Activated CD8-positive, alpha-beta memory T cell treated with anti-CD3 and anti-CD28 coated beads for 4 hours (primary cell): ENCODE measurements at places on chromosomes 12 and 14.

GRCh38 chr14:63782683-63783389 is 55.0 kb upstream of the SGPP1 start:
- DNase-seq, result no peak

DNA sequence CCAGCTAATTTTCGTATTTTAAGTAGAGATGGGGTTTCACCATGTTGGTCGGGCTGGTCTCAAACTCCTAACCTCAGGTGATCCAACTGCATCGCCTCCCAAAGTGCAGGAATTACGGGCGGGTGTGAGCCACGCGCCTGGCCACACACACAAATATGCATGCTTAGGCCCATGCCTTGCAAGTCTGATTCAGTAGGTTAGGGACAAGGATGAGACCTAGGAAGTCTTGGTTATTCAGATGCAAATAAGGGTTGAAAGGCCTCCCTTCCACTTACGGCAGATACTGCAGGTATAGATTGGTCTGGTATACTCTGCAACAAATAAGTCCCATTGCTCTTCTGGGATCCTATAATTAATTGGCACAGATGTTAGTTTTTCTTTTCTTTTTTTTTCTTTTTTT is 32.9 kb downstream of the TXNRD1 start:
- no peak for DNase-seq

GRCh38 chr12:20520532-20520931 is 152.2 kb downstream of the PDE3A start:
- no peak for DNase-seq

- no peak for DNase-seq
Measured at GRCh38 chr12:85644508-85644907, 191.7 kb downstream of the RASSF9 start.

DNA sequence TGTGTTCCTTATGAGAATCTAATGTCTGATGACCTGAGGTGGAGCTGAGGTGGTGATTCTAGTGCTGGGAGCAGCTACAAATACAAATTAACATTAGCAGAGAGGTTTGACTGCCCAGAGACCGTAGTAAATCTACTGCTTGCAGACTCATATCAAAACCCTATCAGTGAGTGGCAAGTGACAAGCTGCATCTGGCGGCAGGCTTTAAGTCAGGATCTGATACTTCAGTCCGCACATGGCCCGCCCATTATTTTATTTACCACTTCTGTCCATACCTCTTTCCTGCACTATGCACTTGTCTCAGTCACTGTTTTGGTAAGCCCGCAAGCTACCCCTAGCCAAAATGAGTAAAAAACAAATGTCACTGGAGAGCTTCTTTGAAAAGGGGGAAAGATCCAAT is 11.4 kb downstream of the CEP128 start:
- no peak for DNase-seq

GRCh38 chr12:42482748-42483520 is 106.6 kb downstream of the PRICKLE1 start:
- DNase-seq, result no peak

GRCh38 chr12:62632411-62632918 is 165.8 kb downstream of the MON2 start:
- no peak for DNase-seq

GRCh38 chr14:98940693-98941437 is 331.1 kb downstream of the BCL11B start:
- DNase-seq, result no peak

- peak; percentile 44 for DNase-seq
Measured at GRCh38 chr12:51531978-51532497, 59.0 kb upstream of the SCN8A start.

- DNase-seq, result no peak
Measured at GRCh38 chr12:1837541-1838204, 17.3 kb downstream of the LRTM2 start.

GRCh38 chr12:57584690-57585089 is 6.3 kb upstream of the PIP4K2C start:
- DNase-seq, result no peak

DNA sequence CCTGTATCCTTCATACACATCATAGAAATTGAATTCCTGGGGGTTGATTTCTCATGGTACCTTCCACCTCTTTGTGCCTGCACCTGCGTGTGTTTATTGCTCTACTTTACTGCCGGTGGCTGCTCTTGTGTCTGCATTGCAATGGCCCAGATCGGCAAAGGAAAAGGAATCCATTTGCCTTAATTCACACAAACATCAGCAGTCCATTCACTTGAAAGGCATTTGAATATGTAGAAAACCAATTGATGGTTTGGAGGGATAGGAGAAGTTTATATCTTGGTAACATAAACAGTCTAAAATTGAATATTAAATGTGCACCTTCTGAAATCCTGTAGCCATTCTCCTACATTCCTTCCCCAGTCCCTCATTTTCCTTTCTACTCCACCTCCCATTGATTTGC is 74.0 kb downstream of the SNAPC1 start:
- DNase-seq, result no peak

DNA sequence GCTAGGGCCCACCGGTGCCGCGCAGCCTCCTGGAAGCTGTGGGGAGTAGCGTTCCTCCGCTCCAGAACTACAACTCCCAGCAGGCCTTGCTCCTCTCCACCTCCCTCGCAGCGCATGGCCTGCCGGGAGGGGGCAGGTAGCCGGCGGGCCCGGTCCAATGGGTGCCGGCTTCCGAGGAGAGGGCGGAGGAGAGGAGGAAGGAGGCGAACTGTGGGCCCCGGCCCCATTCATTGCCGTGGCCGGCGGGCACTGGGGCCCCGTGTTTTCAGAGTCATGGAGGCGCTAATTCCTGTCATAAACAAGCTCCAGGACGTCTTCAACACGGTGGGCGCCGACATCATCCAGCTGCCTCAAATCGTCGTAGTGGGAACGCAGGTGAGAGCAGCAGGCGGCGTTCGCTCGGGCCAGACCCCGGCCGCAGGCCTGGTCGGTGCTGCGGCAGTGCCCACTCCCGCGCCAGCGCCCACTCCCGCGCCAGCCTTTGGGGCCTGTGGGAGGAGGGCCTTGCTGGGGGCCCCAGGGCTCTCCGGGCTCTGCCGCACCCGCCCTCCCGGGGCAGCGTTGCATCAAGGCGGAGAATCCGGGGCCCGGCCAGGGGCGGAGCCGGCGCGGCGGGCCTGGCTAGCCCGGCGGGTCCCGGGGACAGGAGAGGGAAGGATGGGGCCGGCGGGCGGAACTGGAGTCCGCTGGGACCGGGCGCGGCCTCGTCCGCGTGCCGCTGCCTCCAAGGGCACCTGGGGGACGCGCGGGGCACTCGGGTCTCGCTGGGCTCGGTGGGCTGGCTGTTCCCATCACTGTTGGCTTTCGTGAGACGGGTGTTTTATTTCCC is at the start of gene DNM1L:
Gene DNM1L (plus strand): TSS at position 211 of the 829 bp plus-strand sequence. CDS start 63 bp downstream, at position 274.
- DNase-seq, result peak; percentile 84

- DNase-seq, result no peak
Measured at GRCh38 chr12:123167329-123167728, 16.4 kb upstream of the PITPNM2 start.

DNA sequence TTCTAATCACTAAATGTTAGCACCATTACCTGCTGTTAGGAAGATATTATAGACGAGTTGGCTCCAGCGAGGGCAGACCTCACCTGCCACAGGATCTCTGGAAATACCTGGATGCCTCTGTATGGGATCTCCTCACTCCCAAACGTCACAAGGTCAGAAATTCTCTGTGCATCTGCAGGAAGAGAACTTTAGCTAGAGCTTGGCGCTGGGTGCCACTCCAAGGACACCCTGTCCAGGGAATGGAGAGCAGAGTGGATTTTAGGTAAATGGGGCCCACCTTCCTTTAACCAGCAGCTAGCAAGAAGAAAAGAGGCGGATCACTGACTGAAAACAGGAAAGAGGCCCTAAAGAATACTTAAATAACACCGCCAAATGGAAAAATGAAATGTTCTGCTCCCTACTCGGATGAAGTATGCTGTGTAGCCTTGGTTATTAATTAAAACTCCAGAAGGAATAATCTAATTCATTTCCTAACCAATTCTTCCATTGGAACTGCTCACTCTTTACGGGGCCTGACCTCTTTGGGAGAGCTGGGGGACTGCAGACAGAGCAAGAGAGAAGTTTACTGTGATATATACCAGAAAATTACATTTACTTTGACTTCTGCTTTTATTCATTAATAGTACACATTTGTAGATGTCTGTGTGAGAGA is 4.2 kb upstream of the FOXG1 start:
- DNase-seq, result no peak

DNA sequence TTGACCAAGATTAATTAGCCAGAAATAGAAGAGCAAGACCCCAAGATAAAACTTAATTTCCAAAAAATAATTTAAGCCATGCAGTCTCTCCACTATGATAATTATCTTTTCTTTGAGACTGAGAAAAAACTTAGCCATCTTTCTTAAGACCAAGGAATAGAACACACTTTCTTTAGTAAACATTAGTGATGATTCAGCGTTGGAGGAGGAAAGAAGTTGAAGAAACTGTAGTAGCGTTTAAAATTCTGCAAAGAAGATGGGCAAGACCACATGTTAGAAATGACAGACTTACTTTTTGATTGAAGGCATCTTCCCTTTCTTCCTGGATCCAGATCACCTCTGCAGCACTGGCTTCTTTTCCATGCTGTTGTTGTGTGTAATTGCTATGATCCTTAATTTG is 124.8 kb upstream of the RASSF8 start:
- DNase-seq, result no peak

DNA sequence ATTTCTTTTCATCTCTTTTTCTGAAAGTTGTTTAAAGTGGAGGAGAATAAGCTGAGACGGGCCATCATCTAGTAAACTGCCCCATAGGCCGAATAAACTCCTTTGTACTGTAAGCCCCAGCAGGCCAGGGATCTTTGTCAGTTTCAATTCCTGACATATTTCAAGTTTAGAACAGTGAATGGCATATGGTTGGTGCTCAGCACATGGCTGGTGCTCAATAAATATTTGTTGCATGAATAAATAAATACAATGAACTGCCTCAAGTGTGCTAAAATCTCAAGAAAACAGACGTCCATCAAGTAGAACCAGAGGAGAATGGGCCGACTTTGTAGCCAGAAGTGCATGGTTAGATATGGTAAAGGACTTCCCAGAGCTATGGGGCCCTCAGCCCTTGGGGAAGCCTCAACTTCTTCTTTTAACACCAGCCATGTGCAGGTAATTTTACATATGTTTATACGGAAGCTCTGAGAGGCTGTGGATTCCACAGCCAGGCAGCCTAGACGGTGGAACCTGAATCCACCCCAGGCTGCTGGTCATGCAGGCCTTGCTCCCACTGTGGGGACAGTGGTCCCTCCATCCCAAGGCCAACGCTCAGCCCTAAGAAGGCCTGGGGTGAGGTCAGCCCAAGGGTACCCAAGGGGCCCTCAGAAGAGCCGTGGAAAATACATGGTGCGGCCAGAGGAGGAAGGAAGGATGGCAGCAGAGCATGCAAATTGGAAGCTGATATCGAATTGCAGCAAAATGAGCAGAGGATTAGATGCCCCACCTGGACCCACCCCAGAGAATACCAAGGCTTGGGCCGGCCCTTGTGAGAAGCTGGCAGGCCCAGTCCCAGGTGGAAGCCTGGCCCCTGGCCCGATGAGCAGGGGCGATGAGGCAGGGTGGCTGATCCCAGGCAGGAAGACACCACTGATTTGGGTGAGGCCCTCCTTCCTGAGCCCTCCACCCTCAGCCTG is 8.7 kb upstream of the AQP2 start:
- DNase-seq, result no peak

- DNase-seq, result no peak
Measured at GRCh38 chr12:24724814-24725213, 224.1 kb downstream of the BCAT1 start.

DNA sequence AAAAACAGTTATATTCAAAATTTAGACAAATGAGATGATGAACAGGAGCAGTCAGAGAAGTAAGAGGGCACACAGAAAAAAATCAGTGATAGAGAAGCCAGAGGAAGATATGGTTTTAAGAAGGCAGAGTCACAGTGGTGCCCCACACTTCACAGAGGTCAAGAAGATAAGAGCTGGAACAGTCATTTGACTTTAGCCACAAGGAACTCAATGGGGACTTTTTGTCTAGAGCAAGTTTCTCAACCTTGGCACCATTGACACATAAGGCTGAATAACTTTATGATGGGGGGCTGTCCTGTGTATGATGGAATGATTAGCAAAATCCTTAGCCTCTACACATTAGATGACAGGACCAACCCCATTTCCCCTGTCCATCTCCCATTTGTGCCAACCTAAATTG is 172.8 kb upstream of the PLEKHG7 start:
- DNase-seq, result no peak
